ENCODE measurements at places on chromosomes 4 and X.
A peak's percentile ranks its signal among the peaks of the same experiment; 100 is the strongest.

GRCh38 chrX:37786624-37787422, 7.0 kb downstream of the CYBB start:
- DNase-seq, result no peak

DNA sequence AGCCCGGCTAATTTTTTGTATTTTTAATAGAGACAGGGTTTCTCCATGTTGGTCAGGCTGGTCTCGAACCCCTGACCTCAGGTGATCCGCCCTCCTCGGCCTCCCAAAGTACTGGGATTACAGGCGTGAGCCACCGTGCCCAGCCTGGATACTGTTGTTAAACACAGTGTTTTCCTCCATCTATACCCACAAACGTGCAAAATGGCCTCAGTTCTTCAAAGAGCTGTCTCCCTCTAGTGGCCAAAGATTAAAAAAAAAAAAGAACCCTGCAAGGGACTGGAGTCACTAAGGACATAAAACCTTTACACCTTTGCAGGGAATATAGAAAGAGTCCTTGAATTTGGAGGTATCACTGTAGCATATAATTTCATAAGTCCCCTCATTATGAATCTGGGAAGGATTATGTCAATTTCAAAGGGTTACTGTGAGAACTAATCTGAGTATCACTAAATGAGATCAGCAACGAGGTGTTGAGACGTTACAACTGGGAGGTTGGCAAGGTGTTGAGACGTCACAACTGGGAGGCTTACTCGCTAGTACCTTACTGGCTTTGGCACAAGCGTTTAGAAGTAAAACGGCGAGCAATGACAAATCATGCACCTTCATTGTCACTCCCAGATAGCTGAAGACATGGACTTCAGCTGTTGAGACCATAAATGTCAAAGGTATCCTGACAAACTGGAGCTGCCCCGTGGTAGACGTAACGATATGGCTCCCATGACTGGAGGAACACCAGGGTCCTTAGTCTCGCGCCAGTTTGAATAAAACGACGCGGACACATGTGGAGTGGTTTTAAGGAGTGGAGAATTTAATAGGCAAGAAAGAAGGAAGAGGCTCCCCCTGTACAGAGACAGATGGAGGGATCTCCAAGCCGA, 33.4 kb upstream of the ENPP6 start:
- no peak for DNase-seq

- no peak for DNase-seq
Observed at GRCh38 chr4:176636292-176636691, 156.4 kb downstream of the VEGFC start.

DNA sequence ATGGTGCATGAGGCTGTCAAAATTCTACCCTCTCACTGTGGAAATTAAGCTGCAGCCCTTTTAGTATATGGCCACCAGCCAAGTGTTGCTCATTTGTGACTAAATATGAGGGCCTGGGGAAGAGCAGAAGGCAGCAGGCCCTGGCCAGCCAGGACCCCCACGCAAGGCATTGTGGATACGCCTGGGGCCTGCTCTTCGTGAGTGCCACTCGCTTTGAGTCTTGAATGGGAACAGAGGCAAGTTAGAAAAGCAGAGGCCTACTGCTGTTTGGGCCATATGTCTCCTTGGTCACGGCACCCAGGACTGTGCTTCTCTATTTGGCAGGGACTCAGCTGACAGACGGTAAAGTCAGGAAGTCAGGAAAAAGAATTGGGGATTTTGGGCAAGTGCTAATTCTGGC, 10.9 kb downstream of the RTL5 start:
- no peak for DNase-seq

DNA sequence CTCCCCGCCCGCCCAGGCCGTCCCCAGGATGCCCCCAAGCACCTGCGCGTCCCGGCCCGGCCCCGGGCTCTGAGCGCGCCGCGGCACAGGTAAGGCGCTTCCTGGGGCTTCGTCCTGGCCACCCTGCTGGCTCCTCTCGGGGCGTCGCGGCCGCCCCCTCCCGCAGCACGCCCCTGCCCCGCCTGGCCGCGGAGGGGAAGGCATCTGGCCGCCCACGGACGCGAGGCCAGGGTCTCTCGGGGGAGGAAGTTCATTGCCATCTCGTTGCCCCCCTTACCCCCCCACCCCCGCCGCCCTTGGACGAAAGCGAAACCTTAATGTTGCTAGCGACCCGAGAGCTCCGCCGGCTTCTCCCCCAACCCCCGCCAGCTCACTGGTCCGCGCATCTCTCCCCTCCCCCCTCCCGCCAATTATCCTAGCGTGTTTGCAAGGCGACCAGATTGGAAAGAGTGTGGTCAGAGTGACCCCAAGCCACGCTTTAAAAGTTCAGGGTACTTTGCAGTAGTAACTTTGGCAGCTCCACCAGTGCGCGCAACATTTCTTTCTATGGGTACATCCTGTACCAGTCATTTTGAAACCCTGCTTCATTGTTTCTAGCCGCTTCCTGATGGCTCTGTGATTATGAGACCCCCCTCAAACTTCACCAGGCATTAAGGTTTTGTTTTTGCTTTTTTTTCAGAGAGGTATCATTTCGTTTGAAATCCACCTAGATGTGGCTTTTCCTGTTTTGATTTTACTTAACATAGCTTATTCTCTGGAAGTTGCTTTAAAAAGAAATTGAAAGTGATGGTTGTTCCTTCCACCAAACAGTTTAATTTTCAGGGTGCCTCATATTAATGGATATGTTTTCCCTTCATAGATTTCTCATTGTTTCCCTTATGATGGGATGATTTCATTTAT, 626 bp downstream of the TBC1D1 start:
- DNase-seq, result peak; percentile 71

DNA sequence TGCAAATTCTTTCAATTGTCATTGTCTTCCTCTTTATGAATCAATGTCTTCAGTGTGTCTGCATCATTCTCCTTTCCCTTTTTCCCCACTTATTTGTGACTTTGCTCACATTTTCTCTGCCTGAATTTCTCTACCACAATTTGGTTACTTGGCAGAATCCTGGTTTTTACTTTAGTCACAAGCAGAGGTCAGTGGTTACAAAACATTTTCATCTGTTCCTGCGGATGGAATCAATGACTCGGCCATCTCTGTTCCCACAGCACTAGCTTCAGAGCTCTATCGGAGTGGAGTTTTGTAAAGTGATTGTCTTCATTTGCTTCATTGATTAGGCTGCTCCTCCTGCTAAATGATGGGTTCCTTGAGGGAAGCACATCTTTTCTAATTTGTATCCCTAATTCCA, 501.3 kb upstream of the AADAT start:
- no peak for DNase-seq

Data from gastrocnemius medialis (tissue), 4 donors.